Osteocyte (in vitro differentiated cells): ENCODE measurements at places on chromosomes 3 and 15. TPM values are rescaled to one million over a fixed set of nuclear protein-coding genes. Genes with fewer than 3 reads are reported as not detected.

The JMJD7 gene
- total RNA-seq, result 9.1 and 14.0 TPM in 2 replicates

The C3orf62 gene
- total RNA-seq, result 8.4 and 9.4 TPM in 2 replicates

The PLCH1 gene
- total RNA-seq, result not detected in 2 replicates

DNA sequence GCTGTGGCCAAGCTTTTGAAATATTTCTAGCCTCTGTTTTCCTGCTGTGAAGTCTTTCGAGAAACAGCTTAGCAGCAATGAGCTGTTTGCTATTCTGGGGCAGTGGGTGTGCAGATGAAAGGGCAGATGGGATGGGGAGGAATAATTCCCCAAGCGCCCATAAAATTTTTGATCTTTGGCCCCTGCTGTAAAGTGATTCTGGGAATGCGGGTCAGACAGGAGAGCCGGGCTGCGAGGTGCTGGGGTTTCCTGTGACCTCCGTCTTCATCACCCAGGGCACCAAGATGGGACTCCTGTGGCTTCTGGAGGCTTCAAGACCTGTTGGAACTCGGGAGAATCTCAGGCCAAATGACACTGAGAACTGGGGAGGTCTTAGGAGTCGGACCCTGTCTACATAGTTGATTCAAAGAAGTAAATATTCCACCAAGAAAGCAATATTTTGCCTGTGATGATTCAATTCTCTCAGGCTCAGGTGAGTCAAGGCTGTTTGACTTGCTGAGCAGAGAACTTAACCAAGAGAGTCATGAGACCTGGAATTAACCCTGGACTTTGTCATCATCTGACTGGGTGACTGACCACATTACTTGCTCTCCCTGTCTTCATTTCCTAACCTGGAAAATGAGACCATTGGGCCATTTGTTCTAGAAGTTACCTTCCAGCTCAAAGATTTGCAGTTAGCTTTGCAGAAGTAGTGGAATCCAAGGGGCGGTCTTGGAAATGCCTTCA is 86.4 kb downstream of the POLR2M start:
- no peak overlapping the region for H3K27ac ChIP-seq
- H3K4me1 ChIP-seq, result peaks cover 6% of the 10 kb centered on the region
- no peaks in the 10 kb centered on the region for H3K36me3 ChIP-seq
- H3K27me3 ChIP-seq, result peaks cover 3% of the 10 kb centered on the region
